Dorsolateral prefrontal cortex (tissue), 122 donors: ENCODE measurements at places on chromosomes 6 and 20. TPM values are rescaled to one million over a fixed set of nuclear protein-coding genes. Genes with fewer than 3 reads are reported as not detected.

The BICRAL gene
- 29.7 TPM for total RNA-seq

The ALDH5A1 gene
- total RNA-seq, result 68.5 TPM

The KIF25 gene
- total RNA-seq, result 0.72 TPM

The TREM1 gene
- not detected for total RNA-seq

The MAP7 gene
- 86.0 TPM for total RNA-seq

The EGFL8 gene
- total RNA-seq, result 15.4 TPM

The KCNK17 gene
- total RNA-seq, result not detected

The SLC17A3 gene
- total RNA-seq, result not detected

The CCM2L gene
- total RNA-seq, result 5.1 TPM

The CTCFL gene
- not detected for total RNA-seq

The NKAIN2 gene
- 65.0 TPM for total RNA-seq

The MATN4 gene
- not detected for total RNA-seq

The CENPW gene
- 4.2 TPM for total RNA-seq

The WFDC12 gene
- total RNA-seq, result not detected

The APCDD1L gene
- total RNA-seq, result not detected

The C20orf144 gene
- total RNA-seq, result not detected

The COL12A1 gene
- 10.4 TPM for total RNA-seq

The COL21A1 gene
- total RNA-seq, result 14.7 TPM

The CAGE1 gene
- 0.20 TPM for total RNA-seq
